ENCODE measurements at places on chromosomes 7 and 10. TPM values are rescaled to one million over a fixed set of nuclear protein-coding genes. Genes with fewer than 3 reads are reported as not detected.

The PIP gene
- not detected for polyA plus RNA-seq

The RTKN2 gene
- 0.28 TPM for polyA plus RNA-seq

The OSBPL3 gene
- polyA plus RNA-seq, result 11.3 TPM

The INMT gene
- 37.3 TPM for polyA plus RNA-seq

The EBLN1 gene
- polyA plus RNA-seq, result not detected

The TMED4 gene
- polyA plus RNA-seq, result 79.3 TPM
